ENCODE measurements at places on chromosomes 13 and 19.
A peak's percentile ranks its signal among the peaks of the same experiment; 100 is the strongest.

GRCh38 chr19:33704271-33704670 lies 82.5 kb downstream of the CHST8 start:
- DNase-seq: no peak

DNA sequence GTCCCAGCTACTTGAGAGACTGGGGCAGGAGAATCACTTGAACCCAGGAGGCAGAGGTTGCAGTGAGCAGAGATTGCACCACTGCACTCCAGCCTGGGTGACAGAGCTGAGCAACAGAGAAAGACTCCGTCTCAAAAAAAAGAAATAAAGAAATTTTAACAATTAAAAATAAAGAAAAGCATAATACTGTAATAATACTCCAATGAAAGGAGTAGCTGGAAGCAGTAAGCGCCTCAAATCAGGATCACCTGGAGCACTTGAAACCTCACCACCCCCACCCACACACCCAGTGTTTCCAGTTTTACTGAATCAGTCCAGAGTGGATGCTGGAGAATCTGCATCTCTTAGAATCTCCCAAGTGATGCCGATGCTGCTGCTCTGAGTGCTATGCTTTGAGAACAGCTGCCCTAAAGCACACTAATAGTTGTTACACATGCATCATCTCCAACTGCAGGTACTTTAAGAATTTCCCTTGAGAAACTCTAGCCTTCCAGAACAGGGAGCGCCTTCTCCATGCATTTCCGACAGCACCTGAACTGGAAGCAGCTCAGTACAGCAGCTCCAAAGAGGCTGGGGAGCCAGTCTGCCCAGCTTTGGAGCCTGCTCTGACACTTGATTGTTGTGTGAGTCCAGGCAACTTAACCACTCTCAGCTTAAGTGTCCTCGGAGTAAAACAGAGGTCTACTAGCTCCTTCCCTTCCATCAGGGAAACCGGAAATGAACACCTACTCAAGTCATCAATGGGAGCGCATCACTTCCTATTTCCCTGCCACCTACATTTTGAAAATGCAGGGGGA lies 2.9 kb downstream of the ABCC4 start:
- no peak for DNase-seq

- DNase-seq: no peak
Observed at GRCh38 chr13:51202477-51203046, 19.6 kb upstream of the FAM124A start.

- peak; percentile 77 for DNase-seq
Observed at GRCh38 chr13:25727250-25727649, 324.6 kb downstream of the SHISA2 start.

GRCh38 chr19:3053218-3053621 lies 9.1 kb downstream of the TLE5 start:
- no peak for DNase-seq

Data from COR-L47 (cell line).